ENCODE measurements at places on chromosomes 3 and 15. TPM values are rescaled to one million over a fixed set of nuclear protein-coding genes. Genes with fewer than 3 reads are reported as not detected.

DNA sequence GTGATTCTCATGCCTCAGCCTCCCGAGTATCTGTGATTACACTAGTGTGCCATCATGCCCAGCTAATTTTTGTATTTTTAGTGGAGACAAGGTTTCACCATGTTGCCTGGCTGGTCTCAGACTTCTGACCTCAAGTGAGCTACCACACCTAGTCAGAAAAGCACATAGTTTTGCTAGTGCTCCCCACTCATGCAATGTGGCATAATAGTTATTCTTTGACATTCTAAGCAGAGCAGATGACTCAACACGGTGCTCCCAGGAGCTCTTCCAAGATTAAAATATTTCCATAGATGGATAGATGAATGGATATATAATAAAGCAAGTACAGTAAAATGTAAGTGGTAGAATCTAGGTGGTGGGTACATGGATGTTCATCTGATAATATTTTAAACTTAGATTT, 53.1 kb upstream of the GK5 start:
- no peak for DNase-seq

GRCh38 chr15:100457201-100457600, 71.5 kb downstream of the CERS3 start:
- no peak for DNase-seq

DNA sequence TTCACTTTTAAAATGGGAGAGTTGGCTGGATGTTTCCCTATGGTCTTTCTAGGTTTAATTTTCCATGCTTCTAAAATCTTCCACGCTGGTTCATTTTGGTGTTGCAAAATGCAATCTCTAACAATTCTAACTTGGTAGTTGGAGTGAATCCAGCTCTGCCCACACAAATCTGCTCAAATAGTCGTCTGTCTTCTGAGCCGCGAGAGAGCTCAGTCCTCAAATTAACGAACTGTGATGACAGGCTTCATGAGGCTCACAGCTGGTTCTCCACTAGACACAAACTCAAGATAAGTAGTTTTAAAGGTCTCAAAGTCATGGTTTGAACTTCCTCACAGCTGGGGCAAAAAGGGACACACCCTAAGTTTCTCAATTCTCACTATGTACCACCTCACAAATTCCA, 178.6 kb upstream of the LYSMD4 start:
- DNase-seq: no peak

DNA sequence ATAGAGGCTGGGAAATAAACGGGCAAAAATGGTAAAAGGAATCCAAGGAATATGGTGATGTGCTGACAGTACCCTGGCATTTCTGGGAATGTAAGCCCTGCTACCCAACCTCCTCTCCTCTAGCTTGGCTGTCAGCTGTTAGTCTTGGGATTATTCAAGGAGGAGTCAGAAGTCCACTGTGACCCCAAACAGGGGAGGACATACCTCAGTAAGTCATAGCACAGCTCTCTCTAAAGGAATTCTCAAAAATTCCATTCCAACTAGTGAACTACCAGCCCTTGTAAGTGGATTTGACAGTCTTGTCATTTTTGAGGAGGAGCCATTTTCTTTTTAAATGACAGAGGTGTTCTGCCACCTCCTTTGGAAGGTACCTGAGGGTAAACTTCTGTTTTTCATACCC, 207.5 kb downstream of the PDCD6IP start:
- no peak for DNase-seq

- DNase-seq: peak; percentile 40
Observed at GRCh38 chr15:38440353-38441129, 13.4 kb upstream of the FAM98B start.

The ADPRH gene
- polyA plus RNA-seq: 6.6 TPM

The SPINK8 gene
- polyA plus RNA-seq: not detected

The SLC22A13 gene
- 1.6 TPM for polyA plus RNA-seq

GRCh38 chr15:87753539-87753938, 503.0 kb downstream of the NTRK3 start:
- DNase-seq: no peak

The IDH3A gene
- polyA plus RNA-seq: 62.7 TPM

DNA sequence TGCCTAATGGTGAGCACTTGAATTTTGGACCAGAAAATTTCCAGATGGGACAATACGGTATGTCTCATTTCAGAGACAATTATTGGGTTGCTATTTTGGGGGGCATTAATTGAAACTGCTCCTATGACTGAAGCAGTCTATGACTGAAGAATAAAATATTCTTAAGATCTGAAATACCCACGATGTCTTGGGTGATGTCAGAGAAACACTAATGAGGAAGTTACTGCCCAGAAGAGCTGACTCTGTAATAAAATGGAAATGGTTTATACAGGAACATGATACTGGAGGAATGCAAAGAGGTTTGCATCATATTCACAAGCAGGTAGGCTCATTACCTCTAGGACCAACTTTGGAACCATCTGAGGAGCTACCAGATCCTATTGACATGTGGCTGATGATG, 68.7 kb downstream of the IL12A start:
- no peak for DNase-seq

DNA sequence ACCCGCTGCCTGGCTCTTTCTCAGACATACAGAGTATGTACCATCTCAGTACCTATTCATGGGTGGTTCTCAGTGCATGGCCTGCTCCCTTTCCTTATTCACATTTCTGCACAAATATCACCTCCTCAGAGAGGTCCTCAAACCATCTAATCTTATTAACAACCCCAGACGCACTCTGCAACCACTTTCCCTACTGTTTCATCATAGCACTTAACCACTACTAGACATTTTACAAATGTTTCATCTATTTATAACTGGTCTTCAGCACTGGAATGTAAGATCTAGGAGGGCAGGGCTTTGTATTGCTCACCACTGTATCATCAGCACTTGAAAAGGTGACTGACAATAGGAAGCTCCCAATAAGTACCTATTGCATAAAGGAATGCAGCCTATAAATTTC, 45.1 kb downstream of the TNIK start:
- no peak for DNase-seq

GRCh38 chr15:29774900-29775299, 47.4 kb downstream of the TJP1 start:
- no peak for DNase-seq

DNA sequence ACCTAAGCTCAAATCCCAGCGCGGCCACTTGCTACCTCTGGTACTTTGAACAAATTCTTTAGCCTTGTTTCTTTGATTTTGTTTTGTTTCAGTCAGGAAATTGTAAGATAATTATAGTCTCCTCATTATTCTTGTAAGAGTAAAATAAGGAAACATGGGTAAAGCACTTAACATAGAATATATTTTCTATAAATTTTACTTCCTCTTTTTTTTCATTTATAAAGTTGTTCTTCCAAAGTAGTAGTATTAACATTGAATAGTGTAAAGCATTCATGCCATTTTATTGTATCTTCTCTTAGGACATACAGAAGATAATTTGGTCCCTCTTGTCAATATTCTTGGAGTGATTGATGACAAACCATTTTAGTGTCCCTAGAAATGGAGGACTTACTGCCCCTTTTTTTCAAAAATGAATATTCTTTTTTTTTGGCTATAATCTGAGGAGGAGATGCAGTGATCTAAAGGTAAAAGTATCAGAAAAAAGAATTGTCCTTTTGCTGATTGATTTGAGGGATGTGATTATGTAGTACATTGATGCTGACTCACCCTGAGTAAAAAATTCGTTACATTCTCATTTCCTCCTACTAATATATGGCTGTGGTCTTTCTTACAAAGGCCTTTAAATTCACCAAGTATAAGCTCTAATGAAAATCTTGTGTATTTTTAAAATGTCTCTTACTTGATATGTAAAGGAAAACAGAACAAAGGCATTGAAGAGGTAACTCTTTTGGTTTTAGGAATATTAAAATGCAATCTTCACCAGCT, 51.0 kb downstream of the ALCAM start:
- no peak for DNase-seq

DNA sequence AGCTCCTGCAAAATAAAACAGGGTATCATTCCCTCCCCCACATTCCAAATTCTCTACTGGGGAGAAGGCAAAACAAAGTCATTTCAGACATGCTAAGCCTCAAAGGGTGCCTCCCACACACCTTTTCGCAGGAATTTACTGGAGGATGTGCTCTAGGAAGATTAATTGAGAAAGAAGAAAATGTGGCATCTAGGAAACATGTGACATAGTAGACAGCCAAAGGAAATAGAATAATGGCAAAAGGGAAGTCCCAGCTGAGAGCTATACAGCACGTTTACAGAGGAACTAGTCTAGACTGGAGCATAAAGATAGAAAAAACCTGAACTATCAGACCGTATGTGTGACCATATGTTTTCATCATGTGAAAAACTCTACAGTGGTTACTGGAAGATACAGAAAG, 58.8 kb upstream of the MELTF start:
- peak; percentile 11 for DNase-seq

DNA sequence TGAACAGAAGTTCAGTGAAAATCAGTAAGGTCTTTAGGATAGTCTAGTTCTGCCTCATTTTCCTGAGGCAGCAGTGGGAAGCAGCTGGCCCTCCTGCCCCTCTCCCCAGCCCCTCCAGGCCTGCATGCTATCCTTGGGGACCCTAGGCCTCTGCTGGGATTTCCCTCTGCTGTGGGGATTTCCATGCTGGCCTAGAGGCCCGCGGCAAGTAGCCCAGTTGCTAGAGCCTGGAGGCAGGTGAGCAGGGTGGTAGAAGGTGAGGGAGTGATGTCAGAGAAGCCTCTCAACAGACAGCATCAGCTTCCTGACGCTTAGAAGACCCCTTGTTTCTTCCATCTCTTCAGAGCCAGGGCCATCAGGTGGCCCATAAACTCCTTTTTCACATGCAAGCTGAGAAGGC, 305.8 kb upstream of the THBS1 start:
- DNase-seq: no peak

DNA sequence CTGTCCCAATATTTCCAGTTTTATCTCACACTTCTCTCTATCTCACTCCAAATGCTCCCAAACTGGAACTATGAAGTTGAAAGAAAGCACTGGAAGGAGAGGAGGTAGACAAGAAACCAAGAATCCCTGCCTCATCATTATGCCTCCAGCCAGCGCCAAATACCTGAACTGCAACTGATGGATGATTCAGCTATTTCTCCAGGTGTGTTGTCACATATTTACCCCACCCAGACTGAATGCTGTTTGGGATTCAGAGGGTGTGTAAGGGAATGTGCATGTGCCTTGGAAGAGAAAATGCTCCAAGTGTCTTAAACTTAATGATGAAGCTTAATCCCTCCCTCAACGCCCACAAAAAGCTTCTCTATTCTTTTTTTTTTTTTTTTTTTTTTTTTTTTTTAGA, 269.5 kb upstream of the ATP11B start:
- no peak for DNase-seq

DNA sequence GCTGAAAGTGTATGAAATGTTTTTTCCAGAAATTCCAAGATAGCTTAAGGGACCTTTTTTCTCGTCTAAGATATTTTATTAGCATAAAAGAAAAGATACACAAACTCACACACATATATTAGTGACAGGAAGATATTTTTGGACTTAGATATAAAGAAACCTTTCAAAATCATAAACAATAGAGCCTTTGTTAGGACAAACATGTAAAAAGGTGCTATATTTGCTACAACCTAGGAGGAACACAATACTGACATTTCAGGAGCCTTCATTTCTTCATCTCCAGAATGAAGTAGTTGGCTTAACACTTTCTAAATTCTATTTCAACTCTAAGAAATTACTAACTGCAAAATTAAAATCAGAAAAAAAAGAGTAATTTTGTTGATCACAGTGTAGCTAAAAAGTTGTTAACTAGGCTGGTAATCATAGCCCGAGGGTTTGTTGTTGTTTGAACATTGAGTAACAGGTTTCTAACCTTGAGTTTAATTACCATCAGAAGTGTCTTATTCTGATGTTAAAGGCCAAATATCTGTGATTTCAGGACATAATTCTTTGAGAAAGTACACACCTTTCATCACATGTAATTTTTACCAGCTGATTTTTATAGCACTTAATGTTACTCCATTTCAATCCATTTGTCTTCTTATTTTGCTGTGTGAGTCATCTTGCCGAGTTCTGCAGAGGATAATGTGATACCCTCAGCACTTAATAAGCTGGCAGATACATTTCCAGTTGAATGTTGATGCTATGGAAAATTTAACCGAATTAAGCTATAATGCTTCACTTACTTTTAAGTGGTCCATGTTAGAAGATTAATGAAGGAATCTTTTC, 97.3 kb downstream of the MBNL1 start:
- no peak for DNase-seq

The CHST13 gene
- polyA plus RNA-seq: 6.6 TPM

DNA sequence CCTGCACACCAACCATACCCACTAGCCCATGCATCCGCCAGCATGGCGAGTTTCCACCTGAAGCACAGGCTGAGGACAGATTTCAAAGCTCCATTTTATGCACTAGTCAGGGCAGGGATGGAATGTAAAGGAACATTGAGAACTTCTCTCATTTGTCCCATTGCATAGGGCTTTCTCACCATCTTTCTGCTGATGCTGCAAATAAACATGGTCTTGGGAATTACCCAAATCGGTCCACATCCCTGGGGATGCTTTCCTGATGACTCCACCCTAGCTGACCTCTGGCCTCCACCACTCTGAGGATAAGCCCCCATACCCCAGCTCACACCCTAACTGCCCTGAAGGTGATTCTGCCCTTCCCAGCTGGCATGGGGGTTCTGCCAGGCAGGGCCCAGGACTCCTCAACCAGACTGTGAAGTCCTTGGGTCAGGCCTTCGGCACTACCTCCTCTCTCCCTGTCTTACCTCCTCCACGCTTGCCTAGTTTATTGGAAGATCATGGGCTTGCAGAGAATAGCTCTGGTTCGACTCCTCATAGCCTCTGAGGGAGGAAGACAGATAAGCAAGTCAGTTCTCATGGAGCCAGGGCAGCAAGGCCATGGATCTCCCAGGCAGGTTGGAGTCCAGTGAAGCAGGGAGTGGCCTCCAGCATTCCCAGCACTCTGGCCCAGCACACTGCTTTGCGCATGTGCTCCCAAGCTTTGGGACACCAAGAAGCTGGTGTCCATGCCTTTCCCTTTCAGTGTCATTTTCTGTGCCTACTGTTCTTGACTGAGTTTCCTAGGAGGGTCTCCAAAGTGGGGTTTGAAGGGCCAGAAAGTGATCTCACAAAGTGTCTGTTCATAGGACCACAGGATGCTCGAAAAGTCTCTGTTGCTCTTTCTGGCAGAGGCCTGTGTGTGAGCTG, 27.6 kb upstream of the XYLB start:
- no peak for DNase-seq

DNA sequence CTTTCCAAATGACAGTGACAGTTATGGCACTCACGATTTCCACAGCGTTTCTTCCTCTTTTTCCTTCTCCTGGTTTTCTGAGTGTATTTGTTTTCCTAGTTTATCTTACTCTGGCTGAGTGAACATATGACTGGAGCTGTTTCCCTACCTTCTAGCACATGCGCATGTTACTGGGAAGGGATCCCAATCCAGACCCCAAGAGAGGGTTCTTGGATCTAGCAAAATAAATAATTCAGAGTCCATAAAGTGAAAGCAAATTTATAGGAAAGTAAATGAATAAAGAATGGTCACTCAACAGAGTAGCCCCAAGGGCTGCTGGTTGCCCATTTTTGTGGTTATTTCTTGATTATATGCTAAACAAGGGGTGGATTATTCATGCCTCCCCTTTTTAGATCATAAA, 23.8 kb downstream of the METTL6 start:
- no peak for DNase-seq

The GOLGA8T gene
- polyA plus RNA-seq: not detected

The SMC4 gene
- 112 TPM for polyA plus RNA-seq

The GUCA1C gene
- polyA plus RNA-seq: 0.41 TPM

GRCh38 chr15:62637950-62638619, 404.5 kb upstream of the TPM1 start:
- DNase-seq: no peak

- DNase-seq: no peak
Observed at GRCh38 chr3:117480525-117480924, 770.9 kb downstream of the TUSC7 start.

GRCh38 chr3:170352936-170353335, 4.6 kb upstream of the SKIL start:
- no peak for DNase-seq

The HHATL gene
- 0.30 TPM for polyA plus RNA-seq

Measured in right renal pelvis (tissue), 4 donors.